Stimulated activated CD4-positive, alpha-beta T cell treated with anti-CD3 and anti-CD28 coated beads, Interleukin-2, amount 100 ng/mL, for 4 hours (primary cell): ENCODE measurements at places on chromosomes 4 and X.

DNA sequence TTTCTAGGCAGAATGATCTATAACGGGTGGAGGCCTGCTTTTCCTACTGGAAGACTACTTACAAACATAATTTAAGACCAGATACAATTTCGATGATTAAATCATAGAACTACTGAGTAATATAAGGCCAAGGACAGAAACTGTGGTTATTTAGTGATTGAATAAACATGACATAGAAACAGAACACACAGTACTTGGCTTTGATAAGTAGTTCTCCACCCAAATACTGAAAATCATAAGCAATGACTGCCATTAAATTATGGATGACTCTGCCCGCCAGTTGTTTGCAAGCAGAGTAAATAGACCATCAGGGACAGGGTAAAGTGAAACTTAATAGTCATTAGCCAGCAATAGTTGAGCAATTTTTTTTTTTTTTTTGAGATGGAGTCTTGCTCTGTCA lies 17.2 kb upstream of the SMIM14 start:
- DNase-seq = no peak

GRCh38 chr4:125112536-125112935 lies 202.2 kb upstream of the FAT4 start:
- DNase-seq = no peak

DNA sequence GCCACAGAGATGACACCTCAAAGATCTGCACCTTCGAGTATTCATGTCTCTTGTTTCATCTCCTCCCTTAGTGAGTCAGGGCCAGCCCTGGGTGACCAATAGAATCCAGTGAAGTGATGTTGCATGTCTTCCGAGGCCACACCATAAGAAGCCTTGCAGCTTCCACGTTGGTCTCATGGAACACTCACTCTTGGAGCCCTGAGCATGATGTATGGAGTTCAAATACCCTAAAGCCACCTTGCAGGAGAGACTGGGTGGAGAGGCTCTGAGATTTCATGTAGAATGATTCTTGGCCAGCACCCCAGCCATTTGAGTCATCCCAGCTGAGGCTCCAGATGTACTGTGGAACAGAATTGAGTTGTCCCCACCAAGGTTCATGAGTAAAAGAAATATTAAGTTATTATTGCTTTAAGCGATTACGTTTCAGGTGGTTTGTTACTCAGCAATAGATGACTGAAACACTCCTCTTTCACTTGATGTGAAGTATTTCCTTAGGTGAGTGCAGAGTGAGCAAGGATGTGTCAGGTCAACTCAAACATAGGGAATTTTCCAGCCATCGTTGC lies 5.0 kb upstream of the RP2 start:
- no peak for DNase-seq

DNA sequence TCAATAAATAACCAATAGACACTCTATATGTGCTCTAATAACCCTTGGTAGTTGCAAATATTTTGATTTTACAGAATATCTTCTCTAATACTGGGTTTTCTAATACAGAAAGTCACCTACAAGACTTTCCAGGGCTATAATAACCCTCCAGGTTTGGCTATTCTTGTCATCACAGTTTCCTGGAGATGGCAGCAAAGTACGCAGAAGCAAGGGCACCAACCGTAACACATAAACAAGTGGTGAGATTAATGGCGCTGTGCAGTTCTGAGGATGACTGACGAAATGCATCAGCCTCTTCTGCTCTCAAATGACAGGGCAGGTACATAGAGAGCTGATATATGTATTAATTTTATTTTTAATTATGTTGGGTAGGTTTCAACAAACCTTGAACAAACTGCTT lies 122.4 kb downstream of the C4orf33 start:
- no peak for DNase-seq

- DNase-seq = no peak
These were observed 131.9 kb upstream of the USP9X start for GRCh38 chrX:40953369-40953768.

DNA sequence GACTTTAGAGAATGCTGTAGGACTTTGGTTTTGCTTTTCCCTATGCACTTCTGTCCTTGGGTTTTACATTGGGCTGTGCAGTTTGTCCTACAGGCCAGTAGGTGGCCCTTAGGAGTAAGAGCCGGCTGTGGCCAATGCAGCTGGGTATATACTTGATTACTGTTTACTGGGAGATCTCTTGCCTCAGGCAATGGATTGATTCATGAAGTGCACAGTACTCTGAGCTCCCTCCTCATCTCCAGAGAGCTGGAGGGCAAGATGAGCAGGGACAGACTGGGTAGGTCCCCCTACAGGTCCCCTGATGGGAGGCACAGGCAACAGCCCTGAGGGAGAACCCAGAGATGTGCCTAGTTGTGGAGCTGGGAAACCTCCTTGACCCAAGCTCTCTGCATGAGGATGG lies 103.8 kb upstream of the QRFPR start:
- no peak for DNase-seq

GRCh38 chr4:23789762-23790161 lies 100.1 kb downstream of the PPARGC1A start:
- DNase-seq = no peak

GRCh38 chrX:34629572-34629971 lies 27.5 kb downstream of the TMEM47 start:
- DNase-seq = no peak

- DNase-seq = no peak
These were observed 44.7 kb downstream of the TMEM156 start for GRCh38 chr4:38987491-38987890.
